Lung microvascular endothelial cell (primary cell): ENCODE measurements at places on chromosomes 7 and 10. TPM values are rescaled to one million over a fixed set of nuclear protein-coding genes. Genes with fewer than 3 reads are reported as not detected.

GRCh38 chr10:8921568-8921967 is 867.1 kb downstream of the GATA3 start:
- no peak for DNase-seq

DNA sequence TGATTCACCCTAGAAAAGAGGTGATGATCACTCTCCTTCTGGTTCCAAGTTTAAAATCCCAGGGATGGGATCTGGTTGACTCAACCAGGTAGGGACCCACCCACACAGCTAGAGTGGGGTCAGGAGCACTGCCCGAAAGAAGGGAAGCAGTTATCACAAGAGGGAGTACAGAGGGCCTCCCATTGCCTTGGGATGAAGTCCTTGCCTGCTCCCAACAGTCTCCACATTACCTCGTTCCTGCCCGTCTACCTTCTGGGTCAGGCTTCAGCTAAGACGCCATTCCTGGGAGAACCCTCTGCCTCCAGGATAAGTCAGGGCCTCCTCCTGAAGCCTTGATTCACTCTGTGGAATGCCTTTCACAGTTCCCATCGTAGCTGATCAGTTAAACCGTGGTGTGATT is 23.8 kb downstream of the ZMIZ2 start:
- no peak for DNase-seq

DNA sequence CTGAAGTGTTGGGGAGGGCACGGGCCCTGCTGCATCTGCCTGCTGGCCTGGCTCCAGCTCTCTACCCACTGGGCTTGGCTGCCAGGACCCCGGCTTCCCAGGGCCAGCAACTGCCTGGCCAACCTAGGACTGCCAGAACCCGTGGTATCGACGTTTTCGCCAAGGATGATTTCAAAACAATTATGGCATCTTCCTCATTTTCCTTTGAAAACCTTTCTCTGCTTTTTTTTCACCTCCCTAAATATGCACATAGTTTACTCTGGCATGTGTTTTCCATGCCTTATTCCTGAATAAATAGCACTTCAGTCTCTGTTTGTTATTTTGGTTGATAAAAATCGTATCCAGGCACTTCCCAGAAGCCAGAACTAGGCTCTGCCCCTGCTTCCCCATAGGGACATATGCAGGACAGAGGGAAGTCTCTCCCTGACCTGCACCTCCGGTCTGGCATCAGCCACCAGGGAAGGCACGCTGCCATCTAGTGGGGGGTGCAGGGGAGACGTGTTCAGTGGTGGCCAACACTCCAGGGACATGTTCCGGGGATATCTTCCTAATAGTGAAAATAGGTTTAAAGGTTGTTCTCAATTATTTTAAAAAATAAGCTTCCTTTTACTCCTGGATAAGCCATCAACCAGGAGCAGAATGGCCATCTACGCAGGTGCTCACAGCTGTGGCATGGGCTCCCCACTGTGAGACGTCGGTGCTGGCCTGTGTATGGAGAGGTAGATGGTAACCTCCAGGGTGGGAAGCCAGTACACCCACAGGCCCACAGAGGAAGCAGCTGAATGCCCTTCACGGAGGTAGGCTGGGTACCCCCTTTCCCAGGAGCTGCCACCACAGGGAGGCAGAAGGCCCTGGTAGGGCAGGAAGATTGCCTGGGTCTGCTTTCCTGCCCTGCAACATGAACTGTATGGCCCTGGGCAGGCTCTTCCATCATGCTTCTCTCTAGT is 30.7 kb upstream of the ANTXRL start:
- peak; percentile 95 for DNase-seq

GRCh38 chr10:102342958-102343357 is 52.5 kb upstream of the NFKB2 start:
- no peak for DNase-seq

DNA sequence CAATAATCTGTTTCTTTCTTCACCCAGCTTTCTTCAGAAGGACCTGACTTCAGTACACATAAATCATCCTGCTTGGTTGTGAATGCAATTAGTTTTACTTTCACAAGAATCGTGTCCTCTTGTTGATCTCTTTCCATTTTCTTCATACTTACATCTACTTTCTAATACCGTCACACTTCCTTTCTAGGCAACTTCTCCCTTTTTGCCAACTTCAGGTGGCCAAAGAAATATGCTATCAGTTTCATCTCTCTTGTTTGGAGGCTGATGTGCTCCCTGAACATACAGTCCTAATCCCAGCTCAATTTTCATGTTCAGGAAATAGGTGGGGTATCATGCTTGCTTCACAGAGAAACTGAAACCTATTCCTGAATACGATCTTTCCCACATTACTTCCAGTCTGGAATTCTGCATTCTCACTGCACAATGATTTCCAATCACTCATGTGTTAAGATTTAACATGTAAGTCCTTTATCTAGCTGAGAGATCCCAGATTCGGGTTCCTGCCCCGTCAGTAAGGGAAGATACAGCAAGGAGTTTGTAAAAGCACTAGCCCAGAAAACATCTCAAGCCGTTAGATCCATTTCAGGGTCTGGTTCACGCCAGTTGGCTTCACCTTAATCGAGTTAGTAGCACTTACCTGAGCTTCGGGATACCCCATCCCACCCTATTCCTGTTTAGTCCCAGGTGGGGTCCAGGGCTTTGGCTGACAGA is 994 bp downstream of the SLC25A28 start:
- DNase-seq: peak; percentile 57

GRCh38 chr10:122093076-122093475 is 104.1 kb downstream of the TACC2 start:
- no peak for DNase-seq

DNA sequence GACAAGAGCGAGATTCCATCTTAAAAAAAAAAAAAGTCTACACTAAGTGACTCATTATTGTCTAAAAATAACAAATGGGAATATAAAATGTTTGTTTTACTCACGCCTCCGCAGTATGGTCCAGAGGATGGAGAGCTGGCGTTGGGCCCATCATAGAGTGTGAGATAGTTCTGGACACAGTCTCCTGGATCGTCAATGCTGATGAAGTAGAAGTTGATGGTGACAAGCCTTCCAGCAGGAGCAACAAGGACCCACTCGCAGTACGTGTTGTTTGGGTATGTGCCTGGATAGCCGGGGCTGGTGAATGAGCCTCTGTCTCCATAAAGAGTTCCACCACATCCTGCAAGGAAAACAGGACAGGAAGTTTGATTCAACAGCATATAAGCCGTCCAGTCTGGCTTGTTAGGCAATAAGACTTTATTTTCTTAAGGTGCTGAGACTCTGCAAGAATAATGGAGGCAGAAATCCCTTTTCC is 11.5 kb upstream of the RSU1 start:
- peak; percentile 86 for DNase-seq

- DNase-seq: no peak
Measured at GRCh38 chr10:97771913-97772823, at the start of gene SFRP5. SFRP5 (minus strand) TSS chr10:97771999; CDS start chr10:97771833, 166 bp downstream.

- DNase-seq: no peak
Measured at GRCh38 chr10:70549351-70549961, 53.1 kb downstream of the PRF1 start.

AOAH gene
- under 0.01 TPM in 1 of 2 replicates, not detected in the other for total RNA-seq

SPDYE6 gene
- not detected in 2 replicates for total RNA-seq

UNCX gene
- not detected in 2 replicates for total RNA-seq
